ENCODE measurements at places on chromosomes 4 and X.

GRCh38 chrX:94830717-94831116, 1156.7 kb downstream of the FAM133A start:
- no peak for DNase-seq

DNA sequence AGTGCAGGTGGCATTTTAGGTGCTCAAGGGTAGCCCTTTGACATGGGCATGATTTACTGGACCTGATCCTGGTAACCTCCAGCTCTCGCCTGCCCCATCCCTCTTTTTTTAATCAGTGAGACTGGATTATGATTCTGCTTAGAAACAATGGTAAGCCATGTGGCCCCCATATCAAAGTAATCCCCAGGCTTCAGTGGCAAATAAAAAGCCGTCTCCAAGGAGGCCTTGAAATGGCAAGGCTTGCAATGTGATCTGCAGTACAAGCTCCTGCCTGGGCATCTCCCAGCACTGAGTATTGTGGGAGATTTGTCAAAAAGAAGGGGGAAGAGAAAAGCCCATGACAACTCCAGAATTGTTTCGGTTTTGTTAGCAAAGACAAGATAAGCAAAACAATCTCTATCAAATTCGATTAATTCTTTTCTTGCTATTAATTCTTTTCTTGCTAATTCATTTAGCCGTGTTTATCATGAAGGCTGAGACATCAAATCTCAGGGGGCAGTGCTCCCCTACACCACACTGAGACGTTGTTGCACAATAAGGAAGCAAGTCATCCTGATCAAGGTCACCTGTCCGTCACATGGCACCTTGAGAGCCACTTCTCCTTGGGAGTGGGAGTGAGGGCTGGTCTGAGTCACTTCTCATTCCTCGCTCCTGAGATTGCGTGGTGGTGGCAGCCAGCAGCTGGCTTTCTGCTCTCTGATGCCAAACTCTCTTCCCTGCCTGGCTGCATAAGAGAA, 312.7 kb upstream of the GATB start:
- DNase-seq = no peak

- DNase-seq = no peak
Measured at GRCh38 chrX:53379747-53380146, 42.7 kb downstream of the SMC1A start.

DNA sequence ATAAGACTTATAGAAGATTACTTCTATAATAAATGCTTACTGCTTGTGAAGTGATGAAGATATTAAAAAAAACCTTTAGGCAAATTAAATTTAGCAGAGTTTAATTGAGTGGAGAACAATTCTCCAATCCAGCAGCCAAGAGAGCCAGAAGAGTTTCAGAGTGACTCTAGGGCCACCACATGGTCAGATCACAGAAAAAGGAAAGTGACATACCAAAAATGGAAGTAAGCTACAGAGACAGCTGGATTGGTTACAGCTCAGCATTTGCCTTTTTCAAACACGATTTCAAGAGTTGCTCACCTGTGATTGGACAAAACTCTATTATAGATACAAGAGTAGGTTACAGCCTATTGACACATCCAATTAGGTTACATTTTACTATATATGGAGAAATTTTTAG, 79.0 kb upstream of the TRAM1L1 start:
- DNase-seq = no peak

- DNase-seq = no peak
Measured at GRCh38 chr4:82433791-82434190, 3.4 kb downstream of the ENOPH1 start.

- DNase-seq = no peak
Measured at GRCh38 chr4:54271464-54271863, 42.4 kb downstream of the PDGFRA start.

DNA sequence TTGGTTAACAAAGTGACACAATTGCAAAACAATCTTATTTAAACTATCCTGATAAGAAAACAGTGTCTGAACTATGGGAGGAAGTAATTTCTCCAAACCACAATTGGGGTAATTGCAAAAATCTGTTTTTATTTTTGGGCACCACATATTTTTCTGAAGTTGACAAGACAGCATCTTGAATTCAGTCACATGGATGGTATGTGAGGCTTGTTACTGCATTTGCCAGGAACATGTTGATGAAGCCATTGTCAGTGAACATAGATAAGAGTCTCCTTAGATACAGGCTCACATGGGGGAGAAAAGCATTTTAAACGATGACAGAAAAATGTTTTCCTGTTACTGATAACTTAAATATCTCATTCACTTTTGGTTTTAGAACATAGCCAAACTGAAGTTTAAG, 5.5 kb upstream of the USP53 start:
- DNase-seq = no peak

DNA sequence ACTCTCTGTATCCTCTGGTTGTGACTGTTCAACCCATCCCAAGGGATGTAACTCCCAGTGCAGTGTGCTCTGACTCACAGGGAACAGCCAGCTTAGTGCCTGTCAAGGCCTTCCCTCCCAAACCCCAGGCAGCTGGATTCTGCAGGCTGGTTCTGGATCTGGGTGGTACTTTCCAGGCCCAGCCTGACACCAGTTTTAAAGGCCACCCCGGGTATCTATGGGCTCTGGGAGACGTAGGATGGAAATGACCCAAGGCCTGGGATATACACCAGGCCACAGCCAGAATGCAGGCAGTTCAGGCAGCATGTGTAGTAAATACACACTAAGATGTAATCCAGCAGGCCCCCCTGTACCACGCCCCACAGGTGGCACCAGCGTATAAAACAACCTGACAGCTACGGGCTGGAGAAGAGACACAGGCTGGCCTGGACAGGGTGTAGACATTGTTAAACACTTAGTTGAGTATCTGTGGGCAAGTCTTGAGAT, 64.2 kb downstream of the SPINK2 start:
- DNase-seq = no peak

DNA sequence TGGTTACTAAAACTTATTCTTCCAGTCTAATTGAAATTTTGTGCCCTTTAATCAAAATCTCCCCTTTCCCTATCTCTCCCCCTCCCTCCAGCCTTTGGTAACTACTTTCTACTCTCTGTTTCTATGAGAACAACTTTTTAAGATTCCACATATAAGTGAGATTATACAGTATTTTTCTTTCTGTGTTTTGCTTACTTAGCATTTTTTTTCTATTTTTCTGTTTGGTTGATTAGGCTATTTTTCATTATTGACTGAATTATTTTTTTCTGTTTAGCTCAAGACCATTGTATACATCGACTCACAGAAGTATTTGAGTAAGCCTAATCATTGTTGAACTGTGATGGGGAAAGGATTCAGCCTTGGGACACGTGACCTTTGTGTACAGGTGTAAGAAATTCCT, 116.4 kb downstream of the PHEX start:
- no peak for DNase-seq

DNA sequence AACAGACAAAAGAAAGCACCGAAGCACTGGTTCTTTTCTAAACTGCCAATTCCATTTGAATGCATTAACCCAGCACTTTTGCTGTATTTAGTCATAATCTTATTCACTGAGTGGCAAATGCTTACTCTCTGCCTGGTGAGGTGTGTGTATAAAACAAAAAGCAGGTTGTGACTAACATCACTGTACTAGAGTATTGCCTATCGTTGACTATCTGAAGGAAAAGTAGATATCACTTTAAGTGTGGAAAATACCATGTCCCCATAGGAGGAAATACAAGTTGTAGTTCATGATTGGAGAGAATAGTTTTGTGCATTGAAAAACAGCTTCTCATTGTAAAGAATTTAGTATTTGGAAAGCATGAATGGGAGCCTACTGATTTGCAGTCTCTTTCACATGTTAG, 2.7 kb downstream of the PDLIM5 start:
- no peak for DNase-seq

- no peak for DNase-seq
Measured at GRCh38 chr4:42339935-42340406, 57.3 kb upstream of the SHISA3 start.

DNA sequence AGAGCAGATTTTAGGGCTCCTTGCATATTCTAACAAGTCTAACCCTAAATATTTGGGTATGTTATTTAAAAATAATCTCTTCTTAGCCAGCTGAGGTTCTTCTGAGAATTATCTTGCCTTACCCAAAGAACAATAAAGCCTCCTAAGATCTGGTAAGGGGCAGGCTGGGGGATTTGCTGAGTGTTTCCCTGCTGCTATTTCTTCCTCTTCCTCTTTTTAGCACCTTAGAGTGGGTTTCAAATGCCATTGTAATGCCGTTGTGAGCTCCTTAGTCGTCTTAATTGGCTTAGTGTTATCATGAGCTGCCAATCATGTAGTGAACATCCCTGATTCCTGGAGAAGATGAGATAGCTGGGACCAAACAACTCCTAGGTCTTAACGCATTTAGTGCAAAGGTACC, 15.4 kb downstream of the STOX2 start:
- DNase-seq = no peak

- DNase-seq = no peak
Measured at GRCh38 chrX:43964936-43965335, 8.3 kb downstream of the NDP start.

Measured in thoracic aorta (tissue), 2 donors.